ENCODE measurements at places on chromosomes 3 and 15. TPM values are rescaled to one million over a fixed set of nuclear protein-coding genes. Genes with fewer than 3 reads are reported as not detected.

Gene GP9
- total RNA-seq: 0.20 TPM

Gene C15orf62
- 1.0 TPM for total RNA-seq

Gene NR1I2
- 206 TPM for total RNA-seq

- DNase-seq: no peak
These were observed 9.1 kb upstream of the SEC11A start for GRCh38 chr15:84725001-84725491.

DNA sequence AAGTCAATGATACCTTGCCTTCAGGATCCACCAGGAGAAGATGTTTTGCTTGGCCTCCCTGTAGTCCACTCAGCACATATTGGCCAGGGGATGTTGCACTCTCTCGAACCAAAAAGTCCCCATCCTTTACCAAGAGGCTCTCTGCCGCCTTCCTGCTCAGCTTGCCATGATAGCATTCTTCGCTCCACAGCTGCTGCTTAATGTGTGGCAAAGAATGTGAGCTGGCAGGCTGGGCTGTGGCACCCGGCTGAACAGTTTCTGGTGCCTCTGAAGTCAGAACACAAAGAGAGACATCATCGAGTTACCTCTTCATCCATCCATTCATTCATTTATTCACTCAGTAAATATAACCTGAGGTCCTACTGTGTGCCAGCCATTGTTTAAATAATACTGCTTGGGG, 23.9 kb upstream of the CEP152 start:
- DNase-seq: no peak

- DNase-seq: no peak
These were observed 74.7 kb downstream of the SPATA16 start for GRCh38 chr3:173066044-173067004.

- no peak for DNase-seq
These were observed 1.0 kb downstream of the ULK3 start for GRCh38 chr15:74841891-74842373.

GRCh38 chr3:181683563-181683962, 28.2 kb upstream of the SOX2 start:
- DNase-seq: no peak

GRCh38 chr3:25021816-25022215, 406.2 kb upstream of the RARB start:
- no peak for DNase-seq

- no peak for DNase-seq
These were observed 1121.4 kb upstream of the ALCAM start for GRCh38 chr3:104245261-104245660.
